Activated CD4-positive, alpha-beta T cell treated with anti-CD3 and anti-CD28 coated beads, Interleukin-2, amount 50 U/mL, for 48 hours (primary cell): ENCODE measurements at places on chromosomes 1 and 21.

GRCh38 chr1:158098256-158098655, 82.4 kb upstream of the CD1D start:
- no peak for DNase-seq

- DNase-seq = no peak
Observed at GRCh38 chr1:147243841-147244240, 1.4 kb downstream of the CHD1L start.

GRCh38 chr1:2646837-2647236, 14.0 kb upstream of the MMEL1 start:
- DNase-seq = no peak

GRCh38 chr21:25314247-25314646, 293.0 kb downstream of the MRPL39 start:
- no peak for DNase-seq

DNA sequence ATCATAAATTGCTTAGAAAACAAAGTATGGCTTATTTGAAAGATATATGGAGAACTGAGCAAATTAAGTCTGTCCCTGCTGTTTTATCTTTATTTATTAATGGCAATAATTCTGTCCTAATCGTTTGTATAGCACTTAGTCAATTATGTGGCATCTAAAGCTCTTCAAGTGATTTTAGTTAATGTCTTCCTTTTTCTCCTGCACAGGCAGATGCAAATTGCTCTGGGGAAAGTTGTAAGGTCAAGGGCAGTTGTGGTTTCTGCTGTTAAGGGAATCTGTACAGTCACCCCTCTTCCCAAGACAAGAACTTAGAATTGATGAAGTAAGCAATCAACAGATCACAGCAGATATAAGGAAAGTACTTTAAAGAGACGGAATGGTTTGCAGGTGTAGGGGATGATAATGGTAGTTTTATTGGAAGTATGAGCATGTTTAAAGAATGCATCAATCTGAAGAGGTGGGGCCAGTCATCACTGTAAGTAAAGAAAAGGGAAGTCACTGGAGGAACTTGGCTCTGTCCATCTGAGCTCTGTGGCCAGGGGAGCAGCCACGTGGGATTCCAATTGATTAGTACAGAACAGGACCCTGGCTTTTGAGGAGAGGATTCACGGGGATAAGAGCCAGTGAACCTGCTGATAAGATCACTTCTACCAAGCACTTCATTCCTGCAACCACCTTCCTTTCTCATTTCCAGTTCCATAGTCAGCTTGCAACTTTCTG, 116.0 kb upstream of the KCNJ6 start:
- DNase-seq = no peak

GRCh38 chr21:25370311-25370744, 237.0 kb downstream of the MRPL39 start:
- DNase-seq = peak; percentile 22

DNA sequence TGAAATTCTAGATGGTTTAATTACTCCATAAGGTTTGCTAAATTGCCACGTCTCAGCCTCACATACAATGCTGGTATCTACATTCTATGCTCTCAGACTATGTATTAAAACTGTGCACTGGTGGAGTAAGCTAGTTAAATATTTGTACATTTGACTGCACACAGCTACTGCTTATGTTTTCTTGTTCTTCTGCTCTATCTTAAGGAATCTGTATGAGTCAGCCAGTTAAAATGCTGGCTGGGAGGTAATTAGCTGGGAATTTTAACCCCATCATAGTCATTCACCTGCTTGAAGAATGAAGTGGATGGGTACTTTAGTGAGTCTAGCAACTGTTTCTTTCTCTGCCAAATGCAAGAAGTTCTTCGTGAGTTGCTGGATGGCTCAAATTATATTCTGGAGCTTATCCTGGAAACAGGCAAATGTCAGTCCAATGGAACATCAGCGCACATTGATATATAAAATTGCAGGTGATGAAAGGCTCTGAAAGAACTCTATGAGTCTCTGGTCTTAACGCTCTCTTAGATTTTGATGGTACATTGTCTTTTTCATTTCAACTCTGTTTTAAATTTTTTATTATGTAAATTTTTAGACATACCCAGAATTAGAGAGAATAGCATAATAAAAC, 83.4 kb downstream of the BACH1 start:
- no peak for DNase-seq

GRCh38 chr1:116958110-116958509, 43.5 kb upstream of the CD101 start:
- no peak for DNase-seq

DNA sequence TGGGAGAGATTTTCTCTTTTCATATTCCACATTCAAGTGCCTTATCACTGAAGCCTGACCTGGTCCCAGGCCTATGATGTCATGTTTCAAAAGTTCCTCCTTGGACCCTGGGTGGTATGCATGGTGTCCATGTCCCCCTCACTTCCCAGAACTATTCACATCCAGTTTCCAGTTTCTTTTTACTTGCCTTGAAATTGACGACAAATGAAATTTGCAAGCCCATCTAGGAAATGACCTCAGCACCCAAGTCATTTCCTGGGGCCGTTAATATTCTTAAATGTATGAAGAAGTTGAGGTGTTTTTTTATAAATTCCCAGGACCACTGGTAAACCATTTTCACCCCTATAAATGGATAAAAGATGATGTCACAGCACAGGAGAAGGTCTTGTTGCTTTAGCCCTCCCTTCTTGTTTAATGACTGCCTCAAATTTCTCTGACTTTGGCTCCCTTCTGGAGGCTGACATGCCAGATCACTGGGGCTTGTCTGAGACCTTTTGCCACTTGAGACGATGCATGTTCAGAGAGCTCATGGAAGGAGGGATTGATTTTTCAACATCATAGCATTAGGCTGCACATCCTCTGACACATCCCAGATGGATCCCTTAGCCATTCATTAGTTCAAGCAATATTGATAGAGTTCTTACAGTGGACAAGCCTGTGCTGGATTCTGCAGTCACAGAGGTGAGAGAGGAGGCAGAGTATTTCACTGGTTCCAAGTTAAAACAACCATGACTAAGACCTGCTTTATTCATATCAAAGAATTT, 221.3 kb downstream of the PLPP3 start:
- DNase-seq = no peak
